Activated CD4-positive, alpha-beta T cell treated with anti-CD3 and anti-CD28 coated beads for 1 hour (primary cell): ENCODE measurements at places on chromosomes 12 and 14.

DNA sequence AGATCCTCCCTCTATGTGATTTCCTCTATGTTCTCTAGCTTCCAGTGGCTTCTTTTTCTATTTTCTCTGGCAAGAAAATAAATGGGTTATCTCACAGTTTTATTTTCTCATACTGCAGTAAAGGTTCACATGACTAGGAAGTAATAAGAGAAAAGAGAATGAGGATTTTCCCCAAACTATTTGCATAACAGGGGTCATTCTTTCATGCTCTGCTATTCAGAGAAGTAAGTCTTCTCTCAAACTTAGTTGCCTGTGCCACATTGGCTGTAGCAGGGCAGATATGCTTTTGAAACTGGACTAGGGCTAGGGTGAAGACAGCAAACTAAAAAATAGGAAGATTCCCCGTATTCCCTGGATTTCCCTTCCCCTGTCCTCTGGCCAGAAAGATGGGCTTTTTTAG, 57.4 kb downstream of the ACSM4 start:
- DNase-seq, result no peak

GRCh38 chr14:91998667-91999570, 40.9 kb downstream of the TRIP11 start:
- no peak for DNase-seq

DNA sequence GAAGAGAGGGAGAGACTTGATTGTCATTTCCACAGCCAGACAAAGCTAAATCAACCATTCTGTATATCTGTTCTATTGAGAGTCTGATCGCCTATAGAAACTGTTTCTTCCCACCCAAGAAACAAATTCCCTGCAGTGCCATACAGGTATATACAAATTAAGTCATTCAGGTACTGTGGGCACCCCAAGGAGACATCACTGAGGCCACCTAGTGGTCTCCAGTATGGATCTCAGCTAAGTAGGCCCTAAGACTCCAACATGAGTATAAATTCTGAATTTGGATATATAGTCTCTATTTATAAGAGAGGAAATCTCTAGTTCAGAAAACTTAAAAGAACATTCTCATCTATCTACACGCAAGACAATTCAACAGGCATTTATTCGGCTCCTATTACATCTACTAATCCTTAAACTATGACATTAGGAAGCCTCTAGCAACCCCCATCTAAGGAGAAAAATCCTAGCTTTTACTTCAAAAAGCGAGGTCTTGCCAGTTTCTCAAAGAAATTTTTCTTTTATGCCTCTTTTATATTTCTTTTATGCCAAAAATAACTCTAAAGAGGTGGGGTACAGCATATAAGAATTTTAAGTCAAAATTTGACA, 62.6 kb downstream of the DCAF5 start:
- no peak for DNase-seq

- no peak for DNase-seq
Measured at GRCh38 chr12:96361074-96361473, 39.2 kb downstream of the CDK17 start.

GRCh38 chr12:14577344-14577743, 9.7 kb upstream of the PLBD1 start:
- no peak for DNase-seq

- DNase-seq, result no peak
Measured at GRCh38 chr12:54385251-54385914, 850 bp upstream of the ZNF385A start.

- DNase-seq, result no peak
Measured at GRCh38 chr14:79602742-79603141, 608.6 kb downstream of the DIO2 start.

- DNase-seq, result no peak
Measured at GRCh38 chr12:112810235-112810917, 18.8 kb downstream of the RPH3A start.

- no peak for DNase-seq
Measured at GRCh38 chr12:96258104-96258961, 64.2 kb downstream of the ELK3 start.

- no peak for DNase-seq
Measured at GRCh38 chr14:100159865-100160533, 554 bp upstream of the DEGS2 start.

DNA sequence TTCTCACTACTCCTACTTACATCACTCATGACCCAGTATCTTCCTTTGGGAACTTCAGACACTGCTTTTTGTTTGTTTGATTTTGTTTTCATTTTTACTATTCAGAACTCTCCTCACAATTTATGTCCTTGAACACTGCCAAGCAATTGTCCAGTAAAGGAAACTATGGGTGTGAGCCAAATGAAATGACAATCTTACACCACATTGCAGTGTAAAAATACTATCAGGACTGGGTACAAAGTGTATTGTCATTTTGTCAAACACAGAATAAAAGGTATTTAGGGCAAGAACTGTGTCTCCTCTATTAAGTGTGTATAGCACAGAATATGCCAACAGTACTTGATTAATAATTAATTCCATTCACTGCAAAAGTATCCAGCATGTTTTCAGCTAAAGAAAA, 199.3 kb downstream of the ALG10B start:
- no peak for DNase-seq

- no peak for DNase-seq
Measured at GRCh38 chr14:78790271-78790670, 620.1 kb downstream of the NRXN3 start.

DNA sequence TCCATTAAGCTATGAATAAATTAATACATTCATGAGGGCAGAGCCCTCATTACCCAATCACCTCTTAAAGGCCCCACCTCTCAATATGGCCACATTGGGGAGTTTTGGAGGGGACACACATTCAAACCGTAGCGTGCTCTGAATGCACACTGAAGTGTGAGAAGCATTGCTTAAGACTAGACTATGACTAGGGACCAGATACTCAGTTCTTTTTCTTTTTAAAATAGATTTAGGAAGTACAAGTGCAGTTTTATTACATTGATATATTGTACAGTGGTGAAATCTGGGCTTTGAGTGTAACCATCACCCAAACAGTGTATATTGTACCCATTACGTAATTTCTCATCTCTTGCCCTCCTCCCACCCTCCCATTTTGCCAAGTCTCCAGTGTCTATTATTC, 21.0 kb upstream of the JDP2 start:
- no peak for DNase-seq

- DNase-seq, result no peak
Measured at GRCh38 chr14:71616013-71616412, 316.2 kb upstream of the RGS6 start.

DNA sequence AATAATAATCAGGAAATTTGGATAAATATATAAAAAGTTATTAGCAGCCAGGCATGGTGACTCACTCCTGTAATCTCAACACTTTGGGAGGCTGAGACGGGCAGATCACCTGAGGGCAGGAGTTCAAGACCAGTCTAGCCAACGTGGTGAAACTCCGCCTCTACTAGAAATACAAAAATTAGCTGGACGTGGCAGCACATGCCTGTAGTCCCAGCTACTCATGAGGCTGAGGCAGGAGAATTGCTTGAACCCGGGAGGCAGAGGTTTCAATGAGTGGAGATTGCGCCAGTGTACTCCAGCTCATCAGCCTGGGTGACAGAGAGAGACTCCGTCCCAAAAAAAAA, 64.5 kb downstream of the SYT1 start:
- DNase-seq, result no peak

DNA sequence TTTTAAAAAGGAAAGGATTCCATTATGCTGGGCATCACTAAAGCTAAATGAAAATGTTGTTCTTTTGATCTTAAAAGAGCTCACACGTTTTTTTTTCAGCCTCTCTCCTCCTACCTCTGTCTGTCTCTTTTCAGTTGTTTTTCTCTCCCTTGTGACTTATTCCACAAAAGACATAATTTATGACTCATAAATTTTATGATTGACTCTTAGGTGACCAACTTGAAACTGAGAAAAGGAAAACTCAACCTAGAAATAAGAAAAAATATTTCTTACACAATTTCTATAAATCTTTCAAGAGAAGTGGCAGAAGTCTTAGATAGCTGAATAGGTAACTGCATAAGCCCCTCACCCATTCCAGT, 227.7 kb upstream of the DDHD1 start:
- no peak for DNase-seq

GRCh38 chr12:42641221-42641885, 51.8 kb upstream of the PRICKLE1 start:
- DNase-seq, result no peak

- DNase-seq, result no peak
Measured at GRCh38 chr14:104206281-104206904, 68.0 kb downstream of the KIF26A start.

GRCh38 chr12:92468358-92469020, 234.3 kb upstream of the PLEKHG7 start:
- no peak for DNase-seq

- no peak for DNase-seq
Measured at GRCh38 chr12:4296751-4297150, 23.2 kb downstream of the CCND2 start.

DNA sequence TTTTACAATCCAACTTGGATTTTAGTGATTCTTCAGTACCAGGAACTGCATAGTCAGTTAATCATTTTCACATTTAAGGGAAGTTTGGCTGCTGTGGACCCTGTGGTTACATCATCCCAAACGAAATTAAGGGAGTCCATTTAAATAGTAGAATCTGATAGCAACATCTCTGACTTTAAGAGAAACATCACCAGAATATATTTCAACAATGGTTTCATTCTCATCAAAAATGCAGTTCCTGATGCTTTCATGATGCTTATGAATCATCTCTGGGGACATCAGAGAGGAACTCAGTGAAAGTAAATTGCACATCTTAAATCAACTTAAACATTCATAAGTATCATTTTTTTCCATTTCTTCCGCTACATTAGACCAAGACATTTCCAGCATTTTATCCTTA, 1170.7 kb downstream of the FSCB start:
- DNase-seq, result no peak

DNA sequence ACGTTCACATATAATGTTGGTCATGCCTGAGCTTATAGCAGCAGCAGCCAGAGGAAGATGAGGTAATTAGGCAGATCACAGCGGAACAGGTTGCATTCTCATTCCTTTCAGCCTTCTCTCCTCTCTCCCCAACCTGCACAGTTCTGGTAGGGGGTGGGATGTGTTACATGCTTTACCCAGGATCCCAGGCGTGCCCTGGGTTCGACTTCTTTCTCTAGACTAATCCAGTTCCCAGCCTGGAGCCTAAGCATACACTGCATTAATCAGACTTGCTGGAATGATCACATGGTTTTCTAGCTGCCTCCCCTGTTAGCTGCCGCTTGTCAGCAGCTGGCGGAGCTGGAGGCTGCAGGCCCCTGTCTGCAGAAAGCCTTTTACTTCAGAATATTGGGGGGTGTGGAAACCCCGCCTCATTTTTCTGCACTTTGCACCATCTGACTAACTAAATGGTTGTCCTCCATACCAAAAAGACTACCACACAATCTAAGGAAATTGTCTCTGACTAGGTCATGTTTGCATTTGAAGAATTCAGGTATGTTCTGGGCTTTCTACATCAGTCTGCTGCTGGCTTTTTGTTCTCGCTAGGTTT, 46.0 kb upstream of the EVL start:
- DNase-seq, result no peak

- no peak for DNase-seq
Measured at GRCh38 chr12:106974511-106974910, 12.4 kb downstream of the MTERF2 start.

- no peak for DNase-seq
Measured at GRCh38 chr12:29709496-29710040, 74.2 kb downstream of the TMTC1 start.

GRCh38 chr14:90814806-90815571, 1.2 kb downstream of the TTC7B start:
- no peak for DNase-seq

- DNase-seq, result no peak
Measured at GRCh38 chr12:99898645-99899044, 86.1 kb downstream of the ANKS1B start.

DNA sequence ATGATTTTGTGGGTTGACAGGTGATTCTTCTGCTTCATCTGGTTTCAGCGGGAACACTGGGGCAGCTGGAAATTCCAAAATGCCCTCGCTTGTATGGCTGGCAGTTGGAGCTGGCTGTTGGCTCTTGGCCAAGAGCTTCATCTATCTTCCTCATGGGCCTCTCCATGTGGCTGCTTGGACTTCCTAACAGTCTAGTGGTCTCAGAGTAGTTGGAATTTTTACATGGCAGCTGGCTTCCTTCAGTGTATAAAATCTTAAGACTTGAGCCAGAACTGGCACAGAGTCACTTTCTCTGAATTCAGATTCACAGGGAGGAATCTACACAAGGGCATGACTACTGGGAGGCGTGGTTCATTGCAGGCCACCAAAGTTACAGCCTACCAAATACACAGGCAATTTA, 204.9 kb upstream of the RMST start:
- DNase-seq, result no peak

GRCh38 chr12:101327051-101327450, 47.1 kb downstream of the UTP20 start:
- DNase-seq, result no peak

DNA sequence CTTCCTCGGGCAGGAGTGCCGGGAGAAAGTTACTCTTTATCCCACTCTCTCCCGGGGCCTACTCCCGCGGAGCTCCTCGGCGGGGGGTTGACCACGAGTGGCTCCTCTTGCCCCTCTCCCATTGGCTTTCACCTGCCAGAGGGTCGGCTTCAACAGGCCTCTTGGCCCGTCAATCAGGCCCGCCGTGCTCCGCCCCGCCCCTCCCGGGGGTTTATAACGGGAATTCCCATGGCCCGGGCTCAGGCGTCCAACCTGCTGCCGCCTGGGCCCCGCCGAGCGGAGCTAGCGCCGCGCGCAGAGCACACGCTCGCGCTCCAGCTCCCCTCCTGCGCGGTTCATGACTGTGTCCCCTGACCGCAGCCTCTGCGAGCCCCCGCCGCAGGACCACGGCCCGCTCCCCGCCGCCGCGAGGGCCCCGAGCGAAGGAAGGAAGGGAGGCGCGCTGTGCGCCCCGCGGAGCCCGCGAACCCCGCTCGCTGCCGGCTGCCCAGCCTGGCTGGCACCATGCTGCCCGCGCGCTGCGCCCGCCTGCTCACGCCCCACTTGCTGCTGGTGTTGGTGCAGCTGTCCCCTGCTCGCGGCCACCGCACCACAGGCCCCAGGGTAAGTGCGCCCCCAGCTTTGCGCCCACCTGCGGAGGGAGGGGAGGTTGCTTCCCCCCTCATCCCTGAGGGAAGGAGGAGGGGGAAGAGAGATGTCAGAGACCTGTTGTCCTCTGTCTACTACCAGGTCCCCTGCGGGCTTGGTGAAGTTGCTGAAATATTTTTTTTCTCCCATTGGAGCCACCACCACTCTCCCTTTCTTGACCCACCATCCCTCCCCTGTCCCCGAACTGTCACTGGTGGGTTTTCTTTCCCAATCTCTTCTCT, at the start of gene SMOC1:
Gene SMOC1 (plus strand): TSS at position 242 of the 869 bp plus-strand sequence. CDS start 263 bp downstream, at position 505.
- no peak for DNase-seq

DNA sequence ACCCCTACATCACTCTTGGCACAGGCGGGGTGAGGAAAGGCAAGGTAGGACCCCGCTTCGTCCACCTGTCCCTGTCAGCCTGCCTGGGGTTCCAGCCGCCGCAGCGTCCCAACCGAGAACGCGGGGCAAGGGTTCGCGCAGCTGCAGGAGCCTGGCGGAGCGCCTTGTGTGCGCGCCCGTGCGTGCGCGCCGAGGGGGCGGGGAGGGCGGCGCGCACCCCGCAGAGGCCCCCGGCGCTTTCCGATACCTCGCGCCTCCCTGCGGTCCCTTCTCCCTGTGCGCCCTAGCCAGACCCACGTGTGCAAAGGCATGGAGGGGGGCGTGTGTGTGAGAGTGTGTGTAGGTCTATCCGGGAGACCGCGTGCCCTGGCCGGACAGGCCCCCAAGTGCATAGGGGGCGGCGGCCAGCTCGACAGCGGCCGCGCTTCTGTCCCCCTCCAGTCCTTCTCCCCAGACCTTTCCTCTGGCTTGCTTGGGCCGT, 122.4 kb downstream of the TSPAN9 start:
- DNase-seq, result no peak

GRCh38 chr14:61188978-61189808, 91.9 kb downstream of the TMEM30B start:
- DNase-seq, result no peak
